HAP-1 (cell line): ENCODE measurements at places on chromosomes 2 and 18.

DNA sequence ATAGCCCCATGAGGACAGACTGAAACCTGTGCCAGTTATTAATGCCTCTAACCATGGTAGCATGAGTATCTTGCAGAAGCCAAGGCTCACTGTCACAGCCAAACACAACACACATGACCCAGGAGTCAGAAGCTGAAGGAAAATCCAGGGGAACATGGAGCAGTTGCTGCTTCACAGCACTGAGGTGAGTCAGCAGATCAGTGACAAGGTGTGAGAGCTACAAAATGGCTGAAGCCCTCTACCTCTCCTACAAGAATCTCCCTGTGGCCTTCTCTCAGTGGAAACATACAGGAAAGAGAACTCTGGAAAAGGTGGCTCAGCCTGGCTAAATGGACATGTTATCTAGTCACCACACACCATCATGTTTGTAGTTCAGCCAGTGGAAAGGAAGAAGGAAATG, 93.5 kb downstream of the NAB1 start:
- DNase-seq = no peak

GRCh38 chr2:9473308-9473984, 905 bp upstream of the IAH1 start:
- DNase-seq = no peak

DNA sequence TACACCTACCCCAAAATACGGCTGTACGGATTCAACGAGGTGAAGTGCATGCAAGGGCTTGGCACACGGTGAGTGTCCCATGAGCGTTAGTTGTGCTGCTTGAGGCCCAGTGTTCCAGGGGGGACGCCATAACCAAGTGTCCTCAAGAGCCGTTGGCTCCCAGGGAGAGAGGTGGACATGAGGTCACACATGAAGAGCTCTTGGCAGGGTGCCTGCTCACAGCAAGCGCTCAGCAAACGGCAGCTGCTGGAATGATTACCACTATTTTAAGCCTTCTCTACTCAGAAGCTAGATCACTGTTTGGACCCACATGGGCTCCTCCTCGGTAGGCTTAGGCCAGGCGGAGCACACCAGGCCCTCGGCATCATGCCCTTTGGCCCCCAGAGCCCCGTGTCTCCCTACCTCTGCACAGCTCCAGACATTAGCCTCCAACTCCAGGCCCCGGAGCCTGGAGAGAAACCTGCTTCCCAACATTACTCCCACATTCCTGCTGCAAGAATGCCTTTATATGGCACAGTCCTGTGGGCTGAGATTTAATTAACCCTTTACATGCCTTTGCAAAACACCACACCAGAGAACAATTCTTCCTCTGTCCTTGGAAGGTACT, 68.4 kb upstream of the PPP1CB start:
- no peak for DNase-seq

GRCh38 chr18:60339018-60339417, 33.6 kb downstream of the MC4R start:
- DNase-seq = no peak

- DNase-seq = no peak
Observed at GRCh38 chr2:223724861-223725260, 112.5 kb downstream of the AP1S3 start.

- DNase-seq = no peak
Observed at GRCh38 chr2:1898461-1899395, 154.4 kb upstream of the PXDN start.

GRCh38 chr2:193824474-193824873, 1629.7 kb upstream of the TMEFF2 start:
- no peak for DNase-seq

DNA sequence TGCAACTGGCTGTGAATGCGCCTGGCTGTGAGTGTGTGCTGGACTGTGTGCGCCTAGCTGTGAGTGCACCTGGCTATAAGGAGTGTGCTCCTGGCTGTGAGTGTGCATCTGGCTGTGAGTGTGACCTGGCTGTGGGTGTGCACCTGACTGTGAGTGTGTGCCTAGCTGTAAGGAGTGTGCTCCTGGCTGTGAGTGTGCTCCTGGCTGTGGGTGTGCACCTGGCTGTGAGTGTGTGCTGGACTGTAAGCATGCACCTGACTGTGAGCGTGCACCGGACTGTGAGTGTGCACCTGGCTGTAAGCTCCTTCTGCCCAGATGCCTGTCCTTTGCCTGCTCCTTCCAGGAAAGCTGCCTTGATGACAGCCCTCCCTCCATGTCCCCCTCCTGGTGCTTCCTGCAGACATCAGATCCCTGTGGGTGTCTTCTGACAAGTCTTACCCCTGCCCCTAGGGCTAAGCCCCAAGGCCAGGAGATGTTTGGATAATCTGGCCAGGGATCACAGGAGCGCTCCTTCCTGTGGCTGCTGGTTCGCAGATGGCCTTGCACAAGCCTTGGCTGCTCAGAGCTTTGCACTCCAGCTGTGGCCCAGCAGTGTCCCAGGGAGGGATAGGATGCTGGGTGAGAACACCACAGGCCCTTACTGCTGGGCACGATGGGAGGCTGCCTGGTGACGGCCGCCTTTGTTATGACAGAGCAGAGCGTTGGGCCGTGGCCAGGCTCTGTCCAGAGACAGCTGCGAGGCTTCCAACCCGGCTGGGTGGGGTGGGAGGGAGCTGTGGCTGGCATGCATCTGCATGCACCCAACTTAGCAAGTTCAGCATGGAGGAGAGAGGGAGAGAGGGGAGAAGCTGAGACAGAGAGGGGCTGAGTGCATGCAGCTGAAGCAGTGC, 89.9 kb downstream of the GLI2 start:
- DNase-seq = no peak

GRCh38 chr2:136362676-136363390, 244.9 kb upstream of the CXCR4 start:
- no peak for DNase-seq

- DNase-seq = no peak
Observed at GRCh38 chr2:19759880-19760279, 141.9 kb downstream of the TTC32 start.
